ENCODE measurements at places on chromosomes 5 and 9.

GRCh38 chr9:68552700-68553476 is 12.2 kb upstream of the TMEM252 start:
- no peak for DNase-seq

DNA sequence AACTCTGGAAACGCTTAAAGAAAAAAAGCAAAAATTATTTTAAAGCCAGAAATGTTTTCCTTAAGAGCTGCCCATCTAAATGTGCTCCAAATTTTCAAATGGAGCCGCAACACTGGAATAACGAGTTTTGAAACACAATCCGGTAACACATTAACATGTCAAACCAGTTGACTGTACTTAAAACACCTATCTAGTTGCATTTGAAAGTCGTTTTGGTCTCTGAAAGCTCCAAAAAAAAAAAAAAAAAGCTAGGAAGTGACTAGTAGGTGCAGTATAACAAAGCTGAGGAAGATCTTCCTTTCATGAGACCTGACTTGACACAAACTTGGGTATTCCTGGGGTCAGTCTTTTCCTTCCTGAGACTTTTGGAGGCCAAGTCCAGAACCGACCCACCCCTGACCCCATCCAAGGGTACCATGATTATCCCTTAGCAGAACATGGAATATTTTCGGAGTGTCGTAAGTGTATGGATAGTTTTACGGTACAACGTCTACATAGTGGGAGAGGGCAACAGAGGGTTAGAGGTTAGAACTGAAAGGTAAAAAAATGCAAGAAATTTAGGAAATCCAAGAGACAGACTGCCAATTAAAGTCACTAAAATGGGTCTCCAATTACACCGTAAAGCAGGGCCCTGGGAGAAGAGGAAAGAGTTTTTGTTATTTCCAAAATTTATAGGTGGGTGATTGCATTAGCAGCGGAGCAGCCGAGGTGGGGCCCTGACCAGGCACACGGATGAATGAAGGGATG is 812 bp downstream of the CETN3 start:
- no peak for DNase-seq

DNA sequence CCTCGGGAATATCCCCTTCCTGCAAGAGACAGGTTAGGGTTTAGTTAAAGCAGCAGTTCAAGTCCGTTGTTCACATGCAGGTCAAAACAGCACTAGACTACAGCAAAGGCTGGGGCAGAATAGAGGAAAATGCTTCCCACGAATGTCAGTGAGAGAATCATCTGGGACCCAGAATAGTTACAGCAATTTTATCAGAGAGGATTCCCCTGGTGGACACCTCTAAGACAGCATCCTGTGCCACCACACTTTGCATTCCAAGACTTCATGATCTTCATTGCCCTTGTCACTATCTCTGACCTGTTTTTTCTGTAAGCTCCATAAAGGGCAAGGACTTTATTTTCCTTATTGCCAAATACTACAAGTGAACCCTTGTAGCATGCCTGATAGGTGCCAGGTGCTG is 12.9 kb downstream of the GRXCR2 start:
- no peak for DNase-seq

DNA sequence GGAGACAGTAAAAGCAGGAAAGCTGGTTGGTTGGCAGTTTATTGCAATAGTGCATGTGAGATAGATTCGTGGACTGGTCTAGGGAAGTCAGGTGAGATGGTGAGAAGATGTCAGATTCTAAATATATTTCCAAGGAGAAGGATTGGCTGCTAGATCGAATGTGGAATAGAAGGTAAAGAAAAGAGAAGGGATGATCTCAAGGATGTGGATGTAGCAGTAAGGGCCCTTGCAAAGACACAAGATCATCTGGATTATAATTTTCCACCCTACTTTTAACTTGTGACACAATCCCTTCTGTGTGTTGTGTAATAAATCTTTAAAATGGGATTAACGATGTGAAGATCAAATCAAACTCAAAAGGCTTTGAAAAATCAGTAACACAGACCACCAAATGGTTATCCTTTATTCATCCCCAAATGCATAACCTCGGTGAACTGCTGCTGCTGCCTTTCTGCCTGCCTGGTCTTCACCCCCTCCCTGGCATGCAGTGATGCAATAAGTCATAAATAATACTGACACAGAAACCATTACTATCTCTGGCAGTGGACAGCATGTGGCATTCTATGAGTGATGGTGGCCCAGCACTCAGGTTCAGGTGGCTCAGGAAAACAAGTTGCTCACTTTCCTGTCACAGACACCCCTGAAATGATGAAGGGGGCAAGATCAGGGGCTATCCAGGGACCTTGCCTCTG is 178.4 kb downstream of the FAM114A2 start:
- no peak for DNase-seq

DNA sequence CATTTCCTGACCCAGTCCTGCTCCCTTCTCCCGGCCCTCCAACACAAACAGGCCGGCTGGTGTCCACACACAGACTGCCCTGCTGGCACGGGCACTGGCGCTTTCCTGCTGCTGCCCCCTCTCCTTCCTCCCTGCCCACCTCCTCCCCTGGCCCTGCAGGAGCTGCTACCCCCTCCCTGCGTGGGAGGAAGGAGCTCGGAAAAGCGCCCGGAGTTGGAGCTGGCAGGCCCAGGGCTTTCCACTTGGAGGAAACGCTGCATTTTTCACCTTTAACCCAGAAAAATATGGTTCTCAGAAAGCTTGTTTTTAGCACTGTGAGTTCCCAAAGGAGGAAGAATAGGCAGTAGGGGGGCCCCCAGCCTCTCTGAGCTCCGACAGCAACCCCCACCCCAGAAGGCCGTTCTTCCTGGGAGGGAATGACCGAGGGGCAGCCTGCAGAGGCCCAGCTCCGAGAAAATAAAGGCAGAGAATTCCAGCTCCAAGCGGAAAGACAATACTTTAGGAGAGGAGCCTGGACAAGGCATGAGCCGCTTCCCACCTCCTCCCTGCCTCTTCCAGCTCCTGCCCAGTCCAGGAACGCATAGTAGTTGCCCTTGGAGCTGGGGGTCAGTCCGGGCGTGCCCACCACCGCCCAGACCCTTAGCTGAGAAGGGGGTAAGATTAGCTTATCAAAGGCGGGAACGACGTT is 88.9 kb downstream of the LIFR start:
- DNase-seq: no peak

- no peak for DNase-seq
Measured at GRCh38 chr9:131744720-131745201, 4.9 kb upstream of the RAPGEF1 start.

Measured in 8988T (cell line).